ENCODE measurements at places on chromosomes 1 and 21. TPM values are rescaled to one million over a fixed set of nuclear protein-coding genes. Genes with fewer than 3 reads are reported as not detected.

GRCh38 chr1:203361945-203362719 is 11.2 kb upstream of the FMOD start:
- DNase-seq, result no peak
- no peak overlapping the region for H3K27ac ChIP-seq
- H3K27me3 ChIP-seq, result peaks cover 71% of the 10 kb centered on the region
- no peak overlapping the region for H3K4me3 ChIP-seq
- no peaks in the 10 kb centered on the region for H3K4me1 ChIP-seq
- H3K36me3 ChIP-seq, result peaks cover 2% of the 10 kb centered on the region

DNA sequence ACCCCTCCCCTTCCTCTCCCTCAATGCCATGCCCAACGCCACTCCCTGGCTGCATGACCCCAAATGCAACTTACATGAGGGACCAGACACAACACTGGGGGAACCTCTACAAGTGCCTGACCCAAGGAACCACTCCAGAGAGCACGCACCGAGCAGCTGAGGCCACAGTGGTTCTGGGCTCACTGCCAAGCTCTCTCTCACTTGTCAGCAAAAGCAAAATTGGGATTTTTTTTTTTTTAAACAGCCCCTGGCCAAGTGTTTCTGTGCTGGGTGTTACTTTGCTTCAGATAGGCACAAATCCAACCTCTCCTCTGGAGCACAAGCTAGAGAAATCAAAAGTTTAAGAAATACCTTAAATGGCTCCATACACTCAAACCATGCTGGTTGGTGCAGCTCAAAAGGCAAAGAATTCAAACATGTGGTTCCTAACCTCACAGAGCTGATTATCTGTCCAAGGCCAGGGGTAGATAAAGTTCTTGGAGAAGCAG is 363.0 kb downstream of the SETD4 start:
- H3K4me3 ChIP-seq, result no peak overlapping the region
- H3K36me3 ChIP-seq, result no peaks in the 10 kb centered on the region
- DNase-seq, result no peak
- no peaks in the 10 kb centered on the region for H3K4me1 ChIP-seq

- peaks cover 9% of the 10 kb centered on the region for H3K27me3 ChIP-seq
- no peak for DNase-seq
- H3K4me3 ChIP-seq, result no peak overlapping the region
Measured at GRCh38 chr1:24283326-24284155, 35.6 kb upstream of the GRHL3 start.

DNA sequence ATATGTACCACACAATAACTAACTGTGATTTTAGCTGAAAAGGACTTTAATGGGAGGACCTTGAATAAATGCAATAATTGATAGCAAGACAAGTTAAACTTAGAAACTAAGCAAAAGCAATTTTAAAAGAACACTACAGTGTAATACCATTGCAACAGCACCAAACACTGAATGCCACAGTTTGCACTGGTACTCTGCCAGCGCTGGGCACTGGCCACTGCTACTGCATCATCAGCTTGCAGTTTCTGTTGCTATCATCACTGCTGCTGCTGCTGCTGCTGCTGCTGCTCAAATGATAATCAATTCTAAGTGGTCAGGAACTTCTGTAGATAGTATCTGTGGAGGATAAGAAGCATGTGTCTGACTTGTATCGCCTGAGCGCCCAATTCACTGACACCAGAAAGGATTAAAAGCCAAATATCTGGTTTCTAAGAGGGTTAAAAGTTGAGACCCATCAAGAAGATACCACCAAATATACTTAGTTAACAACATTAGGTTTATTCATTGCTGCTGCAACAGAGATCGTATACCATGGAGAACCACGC is 306.9 kb downstream of the LRRC40 start:
- H3K4me3 ChIP-seq, result no peak overlapping the region
- no peaks in the 10 kb centered on the region for H3K4me1 ChIP-seq
- H3K27me3 ChIP-seq, result no peaks in the 10 kb centered on the region
- DNase-seq, result no peak
- H3K36me3 ChIP-seq, result no peaks in the 10 kb centered on the region

- H3K4me1 ChIP-seq, result no peaks in the 10 kb centered on the region
- peaks cover 3% of the 10 kb centered on the region for H3K27me3 ChIP-seq
- H3K4me3 ChIP-seq, result no peak overlapping the region
- no peak overlapping the region for H3K27ac ChIP-seq
- no peak for DNase-seq
Measured at GRCh38 chr1:204161609-204162493, 4.3 kb downstream of the REN start.

DNA sequence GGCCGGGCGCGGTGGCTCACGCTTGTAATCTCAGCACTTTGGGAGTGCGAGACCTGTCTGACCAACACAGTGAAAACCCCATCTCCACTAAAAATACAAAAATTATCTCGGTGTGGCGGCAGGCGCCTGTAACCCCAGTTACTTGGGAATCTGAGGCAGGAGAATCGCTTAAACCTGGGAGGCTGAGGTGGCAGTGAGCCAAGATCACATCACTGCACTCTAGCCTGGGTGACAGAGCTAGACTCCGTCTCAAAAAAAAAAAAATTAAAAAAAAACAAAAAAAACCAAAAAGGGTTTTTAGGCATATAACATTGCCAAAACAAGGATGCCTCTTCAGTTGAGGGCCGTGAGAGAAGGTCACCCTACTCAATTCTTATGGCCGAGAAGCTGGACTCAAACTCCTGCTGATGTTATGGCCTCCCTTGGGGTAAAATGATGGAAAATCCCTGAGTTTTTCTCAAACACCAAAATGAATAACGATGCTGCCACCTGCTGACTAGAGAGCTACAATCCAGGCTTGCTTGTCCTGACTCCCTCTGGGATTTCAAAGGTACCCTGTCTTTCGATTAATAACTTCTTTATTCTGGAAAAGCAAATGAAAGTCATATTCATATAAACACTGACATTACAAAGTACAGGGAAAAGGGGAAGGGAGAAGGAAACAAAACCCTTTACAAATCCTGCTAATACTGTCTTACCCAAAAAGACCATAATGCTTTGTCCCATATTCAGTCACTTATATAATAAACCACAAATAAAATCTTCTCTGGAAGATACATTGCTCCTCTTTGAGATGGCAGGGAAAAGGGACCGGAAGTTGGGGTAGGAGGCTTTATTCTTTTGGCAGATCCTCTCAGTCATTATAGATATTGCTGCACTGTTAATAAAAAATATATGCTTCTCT is 10.7 kb downstream of the RAB42 start:
- no peak overlapping the region for H3K4me3 ChIP-seq
- H3K36me3 ChIP-seq, result peaks cover 12% of the 10 kb centered on the region
- peak; percentile 47 for DNase-seq
- no peaks in the 10 kb centered on the region for H3K27me3 ChIP-seq
- H3K4me1 ChIP-seq, result peaks cover 14% of the 10 kb centered on the region

DNA sequence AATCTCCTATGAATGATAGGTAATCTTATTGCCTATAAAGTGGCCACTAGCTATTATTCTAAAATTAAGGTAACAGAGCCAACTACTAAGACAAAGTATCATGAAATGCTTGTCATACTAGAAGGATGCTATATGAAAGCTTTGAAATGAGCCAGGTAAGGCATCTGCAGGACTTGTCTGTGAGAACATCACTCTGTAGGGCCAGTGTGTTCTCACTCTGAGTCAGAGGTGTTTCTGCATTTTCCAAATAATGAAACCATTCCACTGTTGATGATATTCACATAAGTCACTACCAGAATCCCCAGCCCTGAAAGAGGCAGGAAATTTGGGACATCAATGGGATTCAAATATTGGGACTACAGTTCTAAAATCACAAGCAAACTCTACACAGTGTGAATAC is 25.8 kb upstream of the GBP5 start:
- DNase-seq, result no peak
- H3K4me3 ChIP-seq, result no peak overlapping the region
- H3K36me3 ChIP-seq, result peaks cover 34% of the 10 kb centered on the region
- H3K4me1 ChIP-seq, result peaks cover 64% of the 10 kb centered on the region

DNA sequence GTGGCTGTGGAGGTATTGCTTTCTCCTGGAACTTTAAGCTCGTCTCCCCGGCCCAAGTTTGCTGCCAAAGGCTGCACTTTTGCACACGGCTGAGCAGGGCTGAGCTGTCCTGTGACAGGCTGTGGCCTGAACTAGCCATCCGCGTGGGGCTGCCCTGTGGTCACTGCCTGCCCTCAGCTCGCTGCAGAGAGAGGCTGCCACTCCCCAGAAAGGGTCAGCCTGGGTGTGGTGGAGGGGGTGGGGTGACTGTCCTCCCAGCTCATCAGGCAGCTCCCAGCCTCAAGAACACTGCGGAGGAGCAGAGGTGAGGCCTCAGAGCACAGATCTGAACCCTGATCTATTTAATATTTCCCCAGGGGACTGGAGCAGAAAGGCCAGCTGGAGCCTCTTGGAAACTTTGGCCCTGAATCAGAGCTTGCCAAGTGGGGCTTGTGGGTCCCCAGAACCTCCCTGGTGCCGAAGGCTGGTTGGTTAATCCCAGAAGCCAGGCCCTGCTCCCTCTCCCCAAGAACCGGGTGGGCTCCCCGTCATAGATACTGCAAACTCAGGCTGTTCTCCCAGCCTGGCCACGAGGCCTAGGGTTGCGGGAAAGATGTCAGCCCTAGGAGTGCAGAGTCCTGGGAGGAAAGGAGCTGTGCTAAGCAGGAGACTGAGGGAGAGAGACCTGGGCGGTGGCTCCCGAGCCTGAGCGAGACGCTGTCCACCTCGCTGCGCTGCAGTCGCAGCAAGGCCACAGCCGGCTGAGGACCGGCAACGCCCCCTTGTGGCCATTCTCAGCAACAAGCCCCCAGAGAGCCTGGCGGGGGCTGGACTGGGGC is 125.1 kb upstream of the IPO9 start:
- H3K27ac ChIP-seq, result no peak overlapping the region
- H3K36me3 ChIP-seq, result no peaks in the 10 kb centered on the region
- no peaks in the 10 kb centered on the region for H3K4me1 ChIP-seq

DNA sequence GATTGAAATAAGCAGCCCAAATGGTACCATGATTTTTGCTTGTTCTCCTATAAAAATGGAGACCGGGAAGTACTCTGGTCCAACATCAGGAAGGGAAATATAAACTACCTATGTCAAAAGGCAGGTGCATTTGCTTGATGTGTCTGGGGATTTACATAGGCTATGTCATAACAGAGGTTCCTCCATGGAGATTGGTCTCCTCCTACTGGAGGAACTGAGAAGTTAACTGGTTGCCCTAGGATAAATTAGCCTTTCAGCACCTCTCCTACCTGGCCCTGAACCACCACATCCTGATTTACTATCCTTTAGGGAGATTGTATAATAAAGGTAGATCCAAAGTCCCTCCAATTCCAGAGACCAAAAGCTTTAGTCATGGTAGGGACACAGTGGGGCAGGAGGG is 1109.3 kb upstream of the B3GALT2 start:
- H3K27me3 ChIP-seq, result no peaks in the 10 kb centered on the region
- no peak overlapping the region for H3K4me3 ChIP-seq
- no peak overlapping the region for H3K27ac ChIP-seq

DNA sequence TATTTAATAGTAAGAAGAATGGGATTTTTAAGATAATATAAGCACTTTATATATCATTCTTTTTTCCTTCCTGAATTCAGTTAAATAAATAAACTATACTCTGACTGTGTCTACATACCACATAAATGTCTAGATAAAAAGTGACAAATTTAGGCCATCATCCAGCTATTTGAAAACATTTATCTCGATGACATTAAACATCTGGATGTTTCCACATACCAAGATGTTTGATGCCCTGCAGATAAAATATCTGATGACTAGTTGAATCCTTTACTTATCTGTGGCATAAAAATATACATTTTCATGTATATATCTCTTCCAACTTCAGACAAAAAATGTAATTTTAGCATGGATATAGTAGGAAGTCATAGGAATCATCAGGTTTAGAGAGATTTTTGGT is 348.3 kb downstream of the DPYD start:
- H3K27ac ChIP-seq, result no peak overlapping the region
- DNase-seq, result no peak
- no peaks in the 10 kb centered on the region for H3K27me3 ChIP-seq
- H3K4me1 ChIP-seq, result no peaks in the 10 kb centered on the region
- H3K36me3 ChIP-seq, result no peaks in the 10 kb centered on the region

DNA sequence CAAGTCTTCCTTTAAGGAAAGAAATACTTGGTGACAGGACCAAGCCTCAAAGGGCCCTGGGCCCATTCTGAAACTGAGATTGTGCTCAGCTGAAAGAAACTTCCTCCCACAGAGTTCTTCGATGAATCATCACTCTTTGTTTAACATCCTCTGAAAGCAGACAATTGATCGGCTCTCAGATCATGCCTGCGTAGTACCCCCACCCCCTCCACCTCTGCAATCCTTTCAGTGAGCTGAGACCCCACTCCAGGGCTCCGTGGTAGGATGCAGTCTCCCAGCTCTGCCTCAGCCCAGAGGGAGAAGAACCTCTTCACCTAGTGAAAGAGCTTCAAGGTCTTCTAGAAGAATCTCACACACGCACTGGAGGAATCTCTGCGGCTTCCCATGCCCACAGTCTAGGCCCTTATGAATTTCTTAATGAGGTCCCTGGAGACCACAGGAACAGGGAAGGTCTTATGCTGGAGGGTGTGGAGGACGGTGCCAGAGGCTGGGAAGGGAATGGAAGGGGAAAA is 104.9 kb upstream of the SOD1 start:
- H3K36me3 ChIP-seq, result peaks cover 1% of the 10 kb centered on the region
- DNase-seq, result peak; percentile 43
- peaks cover 66% of the 10 kb centered on the region for H3K27me3 ChIP-seq
- H3K4me3 ChIP-seq, result no peak overlapping the region

- no peaks in the 10 kb centered on the region for H3K36me3 ChIP-seq
- peak; percentile 96 for DNase-seq
- H3K4me3 ChIP-seq, result peak overlapping the region; percentile 32
- peaks cover 65% of the 10 kb centered on the region for H3K4me1 ChIP-seq
- peak overlapping the region; percentile 79 for H3K27ac ChIP-seq
Measured at GRCh38 chr1:206784471-206784903, 12.2 kb upstream of the IL10 start.

- peak overlapping the region; percentile 88 for H3K27ac ChIP-seq
- H3K36me3 ChIP-seq, result peaks cover 61% of the 10 kb centered on the region
- peak; percentile 64 for DNase-seq
- peak overlapping the region; percentile 41 for H3K4me3 ChIP-seq
Measured at GRCh38 chr1:167483790-167484189, 34.5 kb downstream of the CD247 start.

- no peaks in the 10 kb centered on the region for H3K4me1 ChIP-seq
- H3K36me3 ChIP-seq, result peaks cover 32% of the 10 kb centered on the region
- H3K4me3 ChIP-seq, result no peak overlapping the region
- H3K27me3 ChIP-seq, result no peaks in the 10 kb centered on the region
- DNase-seq, result peak; percentile 81
- H3K27ac ChIP-seq, result peak overlapping the region; percentile 41
Measured at GRCh38 chr1:26853156-26853555, 9.8 kb upstream of the SFN start.

GRCh38 chr1:60345049-60345448 is 271.5 kb upstream of the C1orf87 start:
- H3K4me1 ChIP-seq, result no peaks in the 10 kb centered on the region
- no peak for DNase-seq
- no peaks in the 10 kb centered on the region for H3K36me3 ChIP-seq
- no peaks in the 10 kb centered on the region for H3K27me3 ChIP-seq

Gene SLC30A2
- not detected for total RNA-seq

Gene LEMD1
- 0.54 TPM for total RNA-seq

Gene OR10J1
- not detected for total RNA-seq

Gene AGT
- total RNA-seq, result not detected

Gene TLCD4
- total RNA-seq, result not detected

Gene TMEM201
- 20.0 TPM for total RNA-seq

Gene GSTM5
- not detected for total RNA-seq

Gene C1orf210
- not detected for total RNA-seq

Gene LRRC39
- 0.68 TPM for total RNA-seq

Gene CHIT1
- 0.94 TPM for total RNA-seq

Gene SMG7
- total RNA-seq, result 80.2 TPM

Gene CFHR3
- total RNA-seq, result not detected

Gene ZBTB17
- total RNA-seq, result 68.8 TPM
